ENCODE measurements at places on chromosomes 16 and 17. TPM values are rescaled to one million over a fixed set of nuclear protein-coding genes. Genes with fewer than 3 reads are reported as not detected.

DNA sequence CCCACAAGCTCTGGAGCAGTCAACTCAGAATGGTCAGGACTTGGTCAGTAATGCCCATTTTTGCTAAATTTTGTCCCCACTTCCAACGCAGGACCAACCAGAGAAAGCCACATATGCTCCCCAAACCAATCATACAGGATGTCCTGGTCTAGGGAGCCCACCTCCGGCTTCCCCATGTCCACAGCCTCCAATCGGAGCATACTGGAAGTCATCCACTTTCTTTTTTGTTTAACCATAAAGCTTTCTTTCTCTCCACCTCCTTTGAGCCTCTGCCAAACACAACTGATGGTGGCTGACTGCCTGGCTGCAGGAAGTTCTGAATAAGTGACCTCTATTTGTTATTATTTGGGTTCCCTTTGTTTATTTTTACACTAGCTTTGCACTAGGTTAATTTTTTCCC, 549.1 kb downstream of the WWOX start:
- DNase-seq: no peak

GRCh38 chr17:61354895-61355874, 44.5 kb upstream of the TBX2 start:
- no peak for DNase-seq

DNA sequence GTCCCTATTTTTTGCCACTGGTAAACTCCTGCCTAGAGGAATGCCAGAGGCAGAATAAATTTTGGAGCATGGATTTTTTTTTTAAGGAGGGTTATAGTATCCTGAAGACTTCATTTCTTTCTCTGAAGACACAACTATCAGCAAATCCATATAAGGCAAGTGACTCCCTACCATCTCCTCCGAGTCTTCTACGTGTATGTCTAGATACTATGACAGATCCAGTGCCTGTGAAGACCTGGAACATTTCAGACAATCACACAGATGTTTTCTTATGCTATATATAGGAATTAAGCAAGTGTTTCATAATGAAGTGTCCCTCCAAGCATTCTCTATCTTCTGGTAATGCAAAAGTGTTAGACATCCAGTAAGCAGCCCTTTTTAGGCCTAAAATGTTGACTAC, 255.5 kb upstream of the TBX2 start:
- no peak for DNase-seq

- DNase-seq: no peak
Observed at GRCh38 chr16:73483934-73484711, 436.2 kb upstream of the ZFHX3 start.

DNA sequence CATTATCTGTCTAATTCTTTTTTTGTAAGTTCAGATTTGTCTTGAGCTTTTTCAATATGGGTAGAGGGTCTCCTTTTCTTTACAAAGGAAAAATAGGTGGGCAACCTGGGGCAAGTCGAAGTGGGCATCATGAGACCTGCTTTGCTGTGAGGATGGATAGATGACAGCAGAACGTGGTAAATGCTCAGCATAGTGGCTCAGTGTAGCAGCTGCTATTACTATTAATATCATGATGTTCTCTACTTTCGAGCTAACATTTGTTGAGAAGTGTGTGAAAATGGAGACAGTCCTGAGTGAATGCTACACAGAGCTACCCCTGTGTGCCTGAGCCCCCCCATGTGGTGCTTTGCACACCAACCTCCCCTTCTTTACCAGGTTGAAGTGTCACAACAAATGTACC, 39.0 kb upstream of the LGALS9 start:
- no peak for DNase-seq

- no peak for DNase-seq
Observed at GRCh38 chr17:5023588-5024147, 11.6 kb downstream of the SLC52A1 start.

Gene SOX8
- total RNA-seq: 5.7 TPM

Gene KRTAP4-1
- not detected for total RNA-seq

DNA sequence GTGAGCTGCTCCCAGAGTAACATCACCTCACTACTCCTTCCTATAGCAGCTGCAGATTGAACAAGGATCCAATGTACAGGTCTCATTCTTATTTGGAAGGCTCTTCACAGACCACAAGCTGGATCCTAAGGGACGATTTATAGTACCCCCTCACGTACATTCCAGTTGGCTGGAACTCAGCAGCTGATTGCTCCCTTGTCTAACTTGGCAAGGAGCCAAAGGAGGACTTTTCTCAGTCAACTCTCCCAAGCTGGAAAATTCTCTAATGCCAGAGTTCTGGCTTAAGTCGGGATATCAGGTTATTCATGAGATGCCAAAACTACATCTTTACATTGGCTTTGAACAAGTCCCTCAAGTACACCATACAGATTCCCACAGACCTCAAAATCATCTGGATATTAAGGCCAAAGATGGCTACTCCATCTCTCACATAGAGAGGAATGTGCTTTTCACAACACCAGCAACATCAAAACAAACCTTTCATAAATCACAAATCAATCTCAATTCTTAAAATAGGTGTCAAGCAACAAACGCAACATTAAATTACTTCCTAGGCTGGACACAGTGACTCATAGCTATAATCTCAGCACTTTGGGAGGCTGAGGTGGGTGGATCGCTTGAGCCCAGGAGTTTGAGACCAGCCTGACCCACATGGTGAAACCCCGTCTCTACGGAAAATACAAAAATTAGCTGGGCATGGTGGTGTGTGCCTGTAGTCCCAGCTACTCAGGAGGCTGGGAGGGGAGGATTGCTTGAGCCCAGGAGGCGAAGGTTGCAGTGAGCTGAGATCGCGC, 39.3 kb downstream of the SMG6 start:
- DNase-seq: peak; percentile 27

DNA sequence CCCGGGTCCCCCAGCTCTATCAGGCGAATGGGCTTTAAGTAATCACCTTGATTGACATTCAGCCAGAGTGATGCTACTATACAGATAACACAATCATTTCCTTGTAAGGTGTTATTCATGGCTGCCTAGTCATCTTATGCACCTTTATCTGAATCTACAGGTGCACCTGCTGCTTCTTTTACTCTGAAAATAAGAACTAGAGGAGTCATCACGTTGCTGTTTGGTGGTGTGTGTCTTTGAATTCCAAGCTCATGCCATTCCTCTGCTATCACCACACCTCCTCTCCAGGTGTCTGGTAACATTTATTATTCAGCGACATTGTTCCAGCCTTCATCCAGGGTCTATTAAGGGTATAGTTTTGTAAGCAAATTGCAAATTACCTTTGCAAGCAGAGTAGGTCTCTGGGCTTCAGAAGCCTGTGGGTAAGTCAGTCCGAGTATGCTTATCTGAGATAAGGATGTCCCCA, 51.9 kb downstream of the NOS2 start:
- DNase-seq: no peak

- DNase-seq: no peak
Observed at GRCh38 chr17:81034168-81034777, 678 bp upstream of the BAIAP2 start.

Measured in LHCN-M2 (cell line).